Naive thymus-derived CD4-positive, alpha-beta T cell (primary cell): ENCODE measurements at places on chromosomes 7 and 10. TPM values are rescaled to one million over a fixed set of nuclear protein-coding genes. Genes with fewer than 3 reads are reported as not detected.
A peak's percentile ranks its signal among the peaks of the same experiment; 100 is the strongest.

DNA sequence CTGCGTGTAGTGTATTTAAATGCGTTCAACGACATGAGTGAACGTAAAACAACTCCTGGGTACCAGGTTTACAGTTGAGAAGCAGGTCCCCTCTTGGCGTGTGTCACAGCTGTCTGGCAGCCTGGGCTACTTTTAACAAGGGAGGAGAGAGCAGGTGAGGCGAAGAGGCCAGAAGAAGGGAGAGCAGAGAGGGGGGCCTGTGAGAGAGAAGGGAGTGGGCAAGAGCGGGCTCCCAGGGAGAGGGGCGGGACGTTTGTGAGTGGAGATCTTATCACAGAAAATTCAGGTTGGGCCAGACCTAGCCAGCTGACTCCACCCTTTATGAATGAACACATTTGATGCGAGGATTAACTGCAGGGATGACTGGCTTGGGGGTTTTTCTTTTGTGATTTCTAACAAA is 154.0 kb downstream of the CAMK1D start:
- no peak for DNase-seq

DNA sequence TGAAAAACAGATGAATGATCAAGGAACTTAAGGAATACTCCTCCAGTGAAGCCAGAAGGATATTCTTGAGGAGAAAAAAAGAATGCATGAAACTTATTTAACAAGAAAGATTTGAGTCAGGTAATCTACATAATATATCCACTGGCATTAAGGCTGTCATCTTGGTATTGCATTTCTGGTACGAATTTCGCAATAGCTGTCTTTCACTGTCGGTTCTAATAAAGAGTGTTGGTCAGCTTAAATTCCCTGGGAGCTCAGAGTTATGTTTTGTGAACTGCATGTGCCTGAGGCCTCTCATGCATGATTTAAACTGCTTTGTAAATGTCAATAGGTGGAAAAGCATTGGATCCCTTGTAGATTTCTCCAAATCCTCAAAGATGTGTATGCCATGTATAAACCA is 565.3 kb upstream of the GALNT17 start:
- DNase-seq = no peak

DNA sequence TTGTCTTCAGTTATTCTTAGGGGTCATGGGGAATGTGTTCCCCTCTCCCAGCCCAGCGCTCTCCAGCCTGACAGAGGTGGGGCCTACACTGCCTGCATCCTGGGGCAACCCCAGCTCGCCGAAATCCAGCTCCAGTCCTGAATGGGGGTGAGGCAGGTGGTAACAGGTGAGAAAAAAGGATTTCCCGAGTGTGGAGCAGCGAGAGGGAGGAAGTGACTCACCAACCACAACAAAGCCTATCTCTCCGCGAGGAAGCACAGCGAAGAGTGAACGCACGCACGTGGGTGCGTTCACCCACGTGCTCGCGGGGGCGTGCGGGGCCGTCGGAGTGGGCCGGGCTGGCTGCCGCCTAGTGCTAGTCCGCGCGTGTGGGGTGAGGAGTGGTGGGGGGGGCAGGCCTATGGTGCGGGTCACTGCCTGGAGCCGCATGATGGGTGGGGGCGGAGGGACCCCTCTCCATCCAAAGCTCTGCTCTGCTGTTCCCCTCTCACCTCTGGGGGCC is 855 bp upstream of the PALD1 start:
- peak; percentile 79 for DNase-seq

GRCh38 chr10:4535521-4535920 is 290.5 kb upstream of the AKR1E2 start:
- DNase-seq = no peak

The AOAH gene
- 22.1 TPM for total RNA-seq

- DNase-seq = no peak
These were observed 335.5 kb downstream of the LRRTM3 start for GRCh38 chr10:67261300-67261797.

DNA sequence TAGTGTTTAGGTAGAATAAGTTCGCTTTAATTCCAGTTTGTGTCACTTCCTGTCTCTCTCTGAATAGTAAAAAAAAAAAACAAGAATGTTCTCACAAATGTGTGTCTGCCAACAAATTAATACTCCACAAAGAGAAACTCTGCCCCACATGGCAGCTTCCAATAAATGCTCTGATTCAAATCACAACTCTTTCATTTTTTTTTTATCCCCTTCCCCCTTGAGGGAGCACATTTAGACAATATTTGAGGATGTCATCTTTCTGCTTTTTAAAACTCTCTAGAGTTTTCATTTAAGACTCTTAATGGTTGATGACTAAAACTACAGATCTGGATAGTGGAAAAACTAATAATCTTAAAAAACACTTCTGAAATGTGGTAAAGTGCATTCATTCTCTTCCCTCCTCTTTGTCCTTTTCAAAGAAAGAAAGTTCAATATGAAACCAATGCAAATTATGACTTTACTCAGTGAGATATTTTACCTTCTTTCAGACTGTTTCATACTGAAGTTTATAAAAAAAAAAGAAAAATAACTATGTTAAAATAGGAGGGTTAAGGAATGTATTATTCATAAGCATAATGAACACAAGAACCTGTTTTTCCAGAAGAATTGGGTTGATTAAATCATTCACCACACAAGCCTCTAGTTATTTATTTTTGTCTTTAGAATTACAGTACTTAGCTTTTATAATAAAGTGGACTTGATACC is 42.3 kb downstream of the ARID5B start:
- DNase-seq = peak; percentile 31

DNA sequence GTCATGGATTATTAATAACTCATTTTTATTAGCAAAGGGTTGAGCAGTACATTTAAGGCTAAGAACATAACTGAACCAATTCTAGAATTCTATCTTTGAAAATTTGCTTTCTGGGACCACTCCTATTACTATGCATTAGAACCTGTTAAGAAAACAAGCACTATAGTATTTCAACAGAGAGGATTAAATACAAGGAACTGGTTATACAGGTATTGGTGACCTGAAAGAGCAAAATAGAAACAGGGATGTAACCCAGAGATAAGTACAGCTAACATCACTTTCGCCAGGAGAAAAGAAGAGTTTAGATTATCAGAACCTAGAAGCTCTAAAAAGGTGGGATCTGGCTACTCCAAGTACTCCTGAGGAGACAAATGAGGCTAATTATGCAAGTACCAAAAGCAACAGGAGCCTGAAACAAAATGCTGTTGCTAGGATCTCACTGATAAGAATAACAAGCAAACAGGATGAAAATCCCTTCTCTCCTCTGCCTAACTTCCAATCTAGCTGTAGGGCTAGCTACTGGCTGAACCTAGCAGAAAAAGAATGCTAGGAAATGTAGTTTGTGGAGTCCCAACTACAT is 32.1 kb upstream of the ELAPOR2 start:
- no peak for DNase-seq

- DNase-seq = no peak
These were observed 44.8 kb upstream of the SLC16A12 start for GRCh38 chr10:89580243-89580642.
